Kidney capillary endothelial cell (primary cell): ENCODE measurements at places on chromosomes 12 and 14.

DNA sequence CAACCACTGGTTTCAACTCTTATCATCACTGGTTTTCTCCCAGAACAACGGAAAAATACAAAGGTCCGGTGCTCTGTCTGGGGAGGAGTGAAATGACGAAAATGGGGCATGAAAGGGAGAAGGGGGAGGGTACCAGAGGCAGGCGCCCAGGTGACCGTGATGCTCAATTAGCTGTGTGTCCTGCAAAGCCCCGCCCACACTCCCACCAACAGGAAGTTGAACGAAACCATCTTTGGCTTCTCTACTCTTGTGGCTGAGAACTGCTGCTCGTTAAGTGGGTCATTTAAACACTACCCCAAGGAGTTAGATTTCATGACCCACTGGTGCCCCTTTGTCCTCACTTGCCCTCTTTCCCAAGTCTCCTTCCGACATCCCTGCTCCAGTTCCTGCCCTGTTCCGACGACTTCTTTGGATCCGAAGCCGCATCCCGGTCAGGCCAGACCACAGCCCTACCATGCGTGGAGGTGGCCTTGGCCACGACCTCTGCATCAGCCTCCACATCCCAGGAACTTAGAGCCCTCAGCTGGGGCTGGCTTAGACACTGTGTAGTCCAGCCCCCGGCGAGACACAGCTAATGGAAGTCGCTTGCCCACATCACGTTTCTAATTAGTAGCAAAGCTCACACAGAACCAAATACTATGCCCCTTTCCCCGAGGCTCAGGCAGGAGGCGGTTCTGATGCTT is 11.4 kb upstream of the LRTM2 start:
- DNase-seq = no peak

- no peak for DNase-seq
Observed at GRCh38 chr14:69572030-69572840, 2.4 kb downstream of the CCDC177 start.

DNA sequence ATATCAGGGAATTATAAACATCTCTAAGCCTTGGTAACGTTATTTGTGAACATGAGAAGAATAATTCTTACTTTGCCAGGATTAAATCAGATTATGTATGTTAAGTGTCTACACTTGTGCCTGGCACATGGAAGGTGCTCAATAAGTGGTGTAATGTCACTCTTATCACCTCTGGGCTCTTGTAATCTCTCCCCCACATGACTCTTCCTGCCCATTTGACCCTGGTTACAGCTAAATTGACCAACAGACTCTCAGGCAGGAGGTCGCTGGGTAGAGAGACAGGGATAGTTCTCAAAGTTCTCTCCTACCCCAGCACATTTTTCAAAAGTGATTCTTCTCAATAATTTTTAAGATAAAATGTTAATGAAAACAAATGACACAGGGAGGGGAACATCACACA is 137.8 kb upstream of the FRMD6 start:
- no peak for DNase-seq

DNA sequence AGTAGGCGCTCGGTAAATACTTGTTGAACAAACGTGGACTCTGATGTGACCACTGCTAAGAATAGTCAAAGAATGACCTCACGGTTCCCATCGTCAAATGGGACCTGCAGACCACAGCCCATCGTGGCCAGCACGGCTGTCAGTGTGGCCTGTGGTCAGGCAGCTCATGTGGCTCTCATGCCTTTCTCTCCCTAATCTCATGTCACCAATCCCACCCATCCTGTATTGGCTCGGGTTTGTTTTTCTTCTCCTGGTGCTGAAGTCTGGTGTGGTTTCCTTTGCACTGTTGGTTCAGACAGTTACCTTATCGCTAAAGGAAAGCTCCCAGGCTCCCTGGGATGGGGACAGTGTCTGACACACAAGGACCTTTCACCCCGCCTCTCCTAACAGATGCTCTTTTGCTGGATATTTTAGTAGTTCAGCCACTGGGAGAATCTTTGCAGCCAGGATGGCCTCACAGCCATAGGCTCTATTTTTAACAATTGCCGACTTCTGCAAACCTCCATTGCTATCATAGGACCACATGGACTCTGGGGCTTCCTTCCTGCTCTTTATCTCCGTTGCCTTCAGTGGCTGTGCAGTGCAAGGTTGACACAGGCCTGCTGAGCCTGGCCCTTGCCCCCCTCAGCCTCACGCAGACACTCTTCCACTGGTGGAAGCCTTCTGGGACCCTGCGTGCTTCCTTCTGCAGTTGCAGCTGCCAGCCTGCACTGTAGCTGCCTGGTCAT is 293.1 kb upstream of the FKBP4 start:
- DNase-seq = peak; percentile 78

- DNase-seq = no peak
Observed at GRCh38 chr12:65598688-65599087, 225.6 kb upstream of the HMGA2 start.

GRCh38 chr14:51109651-51110050 is 14.7 kb upstream of the TRIM9 start:
- DNase-seq = no peak

DNA sequence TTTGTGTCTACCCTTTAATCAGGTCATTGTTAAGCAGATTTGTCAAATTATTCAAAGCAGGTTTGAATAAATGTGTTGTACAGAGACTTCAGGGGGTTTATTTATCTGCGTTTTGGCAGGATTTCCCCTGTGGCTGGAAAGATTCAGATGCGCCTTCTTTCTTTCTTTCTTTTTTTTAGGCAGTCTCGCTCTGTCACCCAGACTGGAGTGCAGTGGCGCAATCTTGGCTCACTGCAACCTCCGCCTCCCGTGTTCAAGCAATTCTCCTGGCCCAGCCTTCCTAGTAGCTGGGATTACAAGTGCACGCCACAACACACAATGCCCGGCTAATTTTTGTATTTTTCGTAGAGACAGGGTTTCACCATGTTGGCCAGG is 6.3 kb upstream of the NANOGNB start:
- no peak for DNase-seq

DNA sequence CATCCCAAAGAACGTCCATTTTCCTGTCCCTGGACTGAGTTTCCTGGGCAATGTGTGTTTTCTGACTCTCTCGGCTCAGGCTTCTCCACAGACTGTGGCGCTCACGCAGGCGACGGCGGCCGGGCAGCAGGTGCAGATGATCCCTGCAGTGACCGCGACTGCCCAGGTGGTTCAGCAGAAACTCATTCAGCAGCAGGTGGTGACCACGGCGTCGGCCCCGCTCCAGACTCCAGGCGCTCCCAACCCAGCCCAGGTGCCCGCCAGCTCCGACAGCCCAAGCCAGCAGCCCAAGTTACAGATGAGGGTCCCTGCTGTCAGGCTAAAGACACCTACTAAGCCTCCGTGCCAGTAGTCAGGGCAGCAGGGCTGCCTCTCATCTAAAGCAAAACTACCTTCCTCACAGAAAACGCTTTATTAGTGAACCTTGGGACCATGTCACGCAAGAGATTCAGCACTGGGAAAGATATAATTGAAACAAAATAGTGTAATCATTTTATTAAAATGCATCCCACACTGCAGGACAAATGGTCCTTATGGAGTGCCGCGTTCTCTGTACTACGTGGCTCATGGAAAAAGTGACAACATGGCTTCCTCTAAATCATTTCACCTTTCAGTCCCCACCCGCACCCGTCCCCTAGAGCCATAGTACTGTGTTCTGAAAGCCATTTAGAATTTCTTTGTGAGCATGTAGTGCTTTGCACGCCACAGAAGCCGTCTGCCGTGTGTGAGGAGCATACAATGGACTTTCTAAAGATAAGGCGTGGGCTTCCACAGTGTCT is 66.6 kb downstream of the DDX51 start:
- no peak for DNase-seq

- no peak for DNase-seq
Observed at GRCh38 chr14:52253503-52253902, 14.0 kb upstream of the PTGDR start.

DNA sequence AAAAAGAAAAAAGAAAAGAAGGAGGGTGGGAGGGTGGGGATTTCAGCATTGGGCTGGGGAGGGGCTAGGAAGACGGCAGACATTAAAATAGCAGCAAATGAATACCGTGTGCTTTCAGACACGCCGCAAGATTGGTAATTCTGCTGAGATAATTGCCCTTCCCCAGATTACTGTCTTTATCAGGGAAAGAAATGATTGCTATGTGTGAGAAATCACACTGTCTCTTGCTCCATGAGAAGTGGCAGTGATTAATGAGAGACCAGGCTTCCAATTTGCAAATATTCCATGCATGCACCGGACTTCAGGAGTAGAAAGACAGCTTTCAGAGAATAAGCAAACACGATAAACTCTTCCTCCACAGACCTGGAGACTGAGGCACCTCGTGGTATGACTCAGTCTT is 7.6 kb upstream of the KCNA5 start:
- DNase-seq = no peak

GRCh38 chr12:879641-880040 is 69.9 kb downstream of the RAD52 start:
- DNase-seq = no peak

DNA sequence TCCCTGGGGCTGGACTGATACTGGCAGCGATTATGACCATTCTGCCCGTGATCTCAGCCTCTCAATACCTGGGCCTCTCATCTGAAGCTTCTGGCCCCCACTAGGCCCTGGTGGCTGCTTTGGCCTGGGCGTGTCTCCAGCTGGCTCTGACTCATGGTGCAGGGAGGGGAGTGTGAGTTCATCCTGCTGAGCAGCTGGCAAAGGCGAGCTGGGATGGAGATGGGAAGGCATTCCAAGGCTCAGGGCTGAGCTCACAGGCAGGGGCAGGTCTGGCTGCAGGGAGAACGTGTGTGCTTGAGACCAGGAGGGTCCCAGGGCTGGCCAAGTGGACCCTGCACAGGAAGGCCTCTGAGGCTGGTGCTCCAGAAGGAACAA is 221.8 kb downstream of the TMEM121 start:
- DNase-seq = no peak

- DNase-seq = peak; percentile 70
Observed at GRCh38 chr12:79420146-79420618, 270.6 kb downstream of the PAWR start.

- DNase-seq = no peak
Observed at GRCh38 chr14:96177766-96178375, 26.8 kb upstream of the BDKRB2 start.

DNA sequence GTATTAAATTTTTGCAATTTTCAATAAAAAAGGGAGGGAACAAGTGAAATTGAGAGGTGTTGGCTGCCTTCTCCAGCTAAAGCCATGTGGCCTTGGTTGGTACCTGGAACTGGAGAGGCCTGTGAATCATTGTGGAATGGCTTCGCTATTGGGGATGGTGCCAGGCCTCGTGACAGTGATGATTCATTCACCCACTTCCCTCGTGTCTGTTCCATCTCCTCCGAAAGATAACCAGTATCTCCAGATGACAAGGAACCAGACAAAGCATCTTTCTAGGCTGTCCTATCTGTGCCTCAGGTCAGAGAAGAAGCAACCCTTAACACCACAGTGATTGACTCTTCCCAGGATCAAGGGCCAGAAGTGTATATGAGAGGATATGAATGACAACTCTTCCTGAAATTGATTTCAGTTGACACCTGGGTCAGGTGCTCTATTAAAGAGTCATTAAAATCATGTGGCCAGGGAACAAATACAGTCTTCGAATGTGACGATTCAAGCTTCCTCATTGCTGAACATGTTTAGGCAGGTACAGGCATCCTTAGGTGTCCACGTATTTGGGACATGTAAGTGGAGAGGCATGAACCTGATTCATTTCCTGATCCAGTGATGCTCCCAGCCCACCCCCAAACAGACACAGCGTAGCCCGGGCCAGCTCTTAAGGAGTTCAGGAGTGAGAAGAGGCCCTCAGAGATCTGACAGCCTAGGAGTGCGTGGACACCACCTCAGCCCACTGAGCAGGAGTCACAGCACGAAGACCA is at the start of gene RNASE7:
Gene RNASE7 (plus strand): TSS at position 687 of the 758 bp plus-strand sequence. CDS start 631 bp downstream, outside the sequence.
- DNase-seq = no peak

DNA sequence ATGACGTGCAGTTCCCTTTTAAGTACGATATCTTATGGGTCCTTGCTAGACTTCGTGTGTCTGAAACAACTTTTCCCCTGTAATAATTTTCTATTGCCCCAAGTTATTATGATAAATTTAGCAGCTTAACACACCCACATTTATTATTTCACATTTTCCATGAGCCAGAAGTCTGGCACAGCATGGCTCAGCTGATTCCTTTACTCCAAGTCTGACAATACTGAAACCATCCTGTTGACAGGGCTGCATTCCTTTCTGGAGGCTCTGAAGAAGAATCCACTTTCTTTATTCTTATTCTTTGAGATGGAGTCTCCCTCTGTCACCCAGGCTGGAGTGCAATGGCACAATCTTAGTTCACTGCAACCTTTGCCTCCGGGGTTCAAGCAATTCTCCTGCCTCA is 80.9 kb downstream of the DENND5B start:
- no peak for DNase-seq

- no peak for DNase-seq
Observed at GRCh38 chr12:81683881-81684280, 75.3 kb downstream of the PPFIA2 start.

- no peak for DNase-seq
Observed at GRCh38 chr12:110640275-110641025, 26.5 kb downstream of the TCTN1 start.

DNA sequence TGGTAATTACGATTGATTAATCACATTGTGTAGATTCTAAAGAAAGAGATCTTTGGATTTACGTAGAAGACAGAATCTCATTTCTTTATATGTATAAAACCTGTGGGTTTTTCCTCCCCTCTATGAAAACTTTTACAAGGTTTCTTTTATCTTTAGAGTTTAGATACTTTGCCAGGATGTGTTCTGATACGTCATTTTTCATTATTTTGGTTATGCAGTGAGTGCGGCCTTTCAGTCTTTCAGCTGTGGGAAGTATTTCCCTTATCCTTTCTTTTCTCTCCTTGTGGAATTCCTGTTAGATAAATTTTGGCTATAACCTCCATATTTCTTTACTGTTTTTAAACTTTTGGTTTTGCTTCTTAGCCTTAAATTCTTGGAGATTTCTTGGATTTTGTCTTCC is 92.7 kb downstream of the TTLL5 start:
- no peak for DNase-seq

DNA sequence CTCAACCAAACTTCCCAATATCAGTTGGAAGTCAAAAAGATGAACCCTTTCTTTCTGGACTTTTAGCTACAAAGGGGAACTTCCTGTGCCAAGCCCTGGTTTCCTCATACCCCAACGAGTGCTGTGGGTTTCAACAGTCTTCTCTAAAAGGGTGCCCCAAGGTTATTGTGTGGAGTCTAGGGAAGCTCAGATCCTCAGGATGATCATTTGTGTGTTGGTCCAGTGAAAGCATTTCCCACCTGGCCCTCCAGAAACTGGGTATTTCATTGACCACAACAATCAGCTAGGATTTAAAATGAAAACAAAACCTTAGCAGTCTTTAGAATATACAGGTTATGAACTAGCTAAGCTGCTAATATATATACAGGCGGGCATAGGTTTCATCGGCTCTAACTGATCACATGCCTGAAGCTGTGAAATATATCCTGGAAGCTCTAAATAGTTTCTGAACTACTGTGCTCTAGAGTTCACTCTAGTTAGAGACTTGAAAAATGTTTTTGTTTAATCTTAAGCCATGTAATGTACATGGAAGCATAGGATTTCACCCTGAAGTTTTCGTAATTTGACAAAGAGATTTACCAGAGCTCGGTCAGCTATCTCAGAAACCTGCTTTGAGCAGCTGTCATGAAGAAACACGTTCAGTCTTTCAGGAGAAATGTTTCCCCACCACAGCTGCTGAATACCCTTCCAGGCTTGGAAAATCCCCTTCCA is 29.6 kb downstream of the P2RX4 start:
- no peak for DNase-seq
